A549 treated with Mapracorat at 1 μM for 4 hours (cell line): ENCODE measurements at places on chromosomes 5 and 9. TPM values are rescaled to one million over a fixed set of nuclear protein-coding genes. Genes with fewer than 3 reads are reported as not detected.

LIFR gene
- total RNA-seq, result 5.0 to 8.1 TPM (median 6.6 TPM) in 5 replicates

DNAI1 gene
- total RNA-seq, result 0.23 to 0.64 TPM (median 0.45 TPM) in 4 of 5 replicates, not detected in the other

SPINK1 gene
- total RNA-seq, result 0.43 to 1.9 TPM (median 1.4 TPM) in 4 of 5 replicates, not detected in the other

SHISAL2B gene
- total RNA-seq, result not detected in 5 replicates

RAD23B gene
- total RNA-seq, result 88.2 to 116 TPM (median 108 TPM) in 5 replicates

SH3TC2 gene
- 0.33 to 0.76 TPM (median 0.44 TPM) in 5 replicates for total RNA-seq

PCSK1 gene
- 0.14 to 0.29 TPM (median 0.22 TPM) in 5 replicates for total RNA-seq

MAP1B gene
- total RNA-seq, result 34.2 to 44.3 TPM (median 42.4 TPM) in 5 replicates

PAPPA gene
- 22.7 to 35.0 TPM (median 30.6 TPM) in 5 replicates for total RNA-seq

MTRR gene
- 25.6 to 32.3 TPM (median 28.7 TPM) in 5 replicates for total RNA-seq

SLC36A3 gene
- total RNA-seq, result not detected in 5 replicates

PCDHAC2 gene
- 3.5 to 4.8 TPM (median 3.9 TPM) in 5 replicates for total RNA-seq

NUP188 gene
- 32.9 to 42.5 TPM (median 39.5 TPM) in 5 replicates for total RNA-seq

ZNF300 gene
- total RNA-seq, result 2.3 to 2.8 TPM (median 2.3 TPM) in 5 replicates

C5orf58 gene
- not detected in 5 replicates for total RNA-seq

RMRP gene
- 8.1 to 20.9 TPM (median 15.0 TPM) in 4 of 5 replicates, not detected in the other for total RNA-seq

PCDHGA5 gene
- total RNA-seq, result 0.09 to 0.17 TPM (median 0.14 TPM) in 5 replicates

TUSC1 gene
- total RNA-seq, result 3.6 to 7.4 TPM (median 6.7 TPM) in 5 replicates

OR1N1 gene
- total RNA-seq, result not detected in 5 replicates

PPP2R2B gene
- total RNA-seq, result 0.10 to 0.24 TPM (median 0.12 TPM) in 3 of 5 replicates, not detected in the others

NADK2 gene
- total RNA-seq, result 10.1 to 13.6 TPM (median 11.1 TPM) in 5 replicates

PRDM9 gene
- total RNA-seq, result not detected in 5 replicates

LAMC3 gene
- 1.5 to 3.1 TPM (median 2.2 TPM) in 5 replicates for total RNA-seq

FAM193B gene
- 25.2 to 32.8 TPM (median 29.0 TPM) in 5 replicates for total RNA-seq

PCDHGA11 gene
- total RNA-seq, result 0.04 to 0.06 TPM (median 0.05 TPM) in 3 of 5 replicates, not detected in the others

THBS4 gene
- 0.04 to 0.17 TPM (median 0.13 TPM) in 4 of 5 replicates, not detected in the other for total RNA-seq

BASP1 gene
- 202 to 264 TPM (median 258 TPM) in 5 replicates for total RNA-seq
